ENCODE measurements at places on chromosomes 12 and 14.

DNA sequence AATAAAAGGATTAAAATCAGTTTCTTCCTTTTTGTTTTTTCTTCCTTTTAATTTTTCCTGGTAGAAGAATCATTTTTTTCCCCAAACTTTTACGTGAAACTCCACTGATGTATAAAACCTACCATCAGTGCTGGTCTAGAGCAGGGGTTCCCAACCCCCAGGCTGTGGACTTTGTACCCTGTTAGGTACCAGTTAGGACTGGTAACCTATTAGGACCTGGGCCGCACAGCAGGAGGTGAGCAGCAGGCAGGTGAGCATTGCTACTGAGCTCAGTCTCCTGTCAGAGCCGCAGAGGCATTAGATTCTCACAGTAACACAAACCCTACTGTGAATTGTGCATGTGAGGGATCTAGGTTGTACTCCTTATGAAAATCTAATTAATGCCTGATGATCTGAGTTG, 10.1 kb downstream of the SMCO2 start:
- DNase-seq = no peak

- DNase-seq = no peak
Observed at GRCh38 chr14:92440345-92441003, 73.1 kb upstream of the RIN3 start.

DNA sequence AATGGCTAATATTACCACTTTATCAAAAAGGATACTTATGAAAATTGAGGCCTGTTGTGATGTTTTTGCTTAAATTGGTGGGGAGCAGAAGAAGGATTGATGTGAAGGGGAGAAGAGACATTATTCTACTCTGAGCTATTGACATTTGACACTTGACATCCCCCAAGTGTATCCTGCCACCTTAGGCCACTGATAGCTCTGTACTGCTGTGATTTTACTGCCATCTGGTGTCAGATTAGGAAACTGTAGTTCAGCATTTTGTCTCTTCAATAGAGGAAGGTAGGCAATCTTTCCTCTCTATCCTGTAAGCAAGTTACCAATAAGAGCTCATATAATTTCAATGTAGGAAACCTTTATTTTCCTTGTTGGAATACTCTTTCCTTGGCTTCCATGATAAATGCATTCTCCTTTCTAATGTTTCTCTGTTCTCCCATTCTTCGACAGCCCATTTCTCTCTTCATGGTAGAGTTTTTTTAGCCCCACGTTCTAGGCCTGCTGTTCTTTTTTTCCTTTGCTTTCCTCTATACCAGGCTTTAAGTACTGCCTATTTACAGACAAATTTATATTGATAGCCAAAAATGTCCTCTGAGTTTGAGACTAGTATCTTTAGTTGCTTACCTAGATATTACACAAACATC, 46.3 kb downstream of the PPHLN1 start:
- peak; percentile 52 for DNase-seq

GRCh38 chr12:104971306-104971705, 13.2 kb upstream of the SLC41A2 start:
- no peak for DNase-seq

DNA sequence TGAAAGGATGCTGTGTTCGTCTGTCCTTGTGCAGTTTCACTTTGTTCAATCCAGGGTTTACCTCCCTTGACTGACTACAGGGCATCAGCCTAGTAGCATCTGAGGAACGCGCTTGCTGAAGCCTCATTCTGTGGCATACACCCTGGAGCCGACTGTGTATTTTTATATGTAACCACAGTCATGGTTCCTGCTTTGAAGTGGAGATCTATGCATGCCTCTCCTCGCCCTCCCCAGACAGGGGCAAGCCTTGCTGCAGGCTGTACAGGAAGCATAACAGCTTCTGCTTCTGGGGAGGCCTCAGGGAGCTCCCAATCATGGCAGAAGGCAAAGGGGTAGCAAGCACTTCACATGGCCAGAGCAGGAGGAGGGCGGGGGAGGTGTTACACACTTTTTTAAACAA, 262.1 kb downstream of the BCL11B start:
- peak; percentile 32 for DNase-seq

GRCh38 chr12:91627225-91627624, 444.6 kb upstream of the DCN start:
- DNase-seq = no peak

DNA sequence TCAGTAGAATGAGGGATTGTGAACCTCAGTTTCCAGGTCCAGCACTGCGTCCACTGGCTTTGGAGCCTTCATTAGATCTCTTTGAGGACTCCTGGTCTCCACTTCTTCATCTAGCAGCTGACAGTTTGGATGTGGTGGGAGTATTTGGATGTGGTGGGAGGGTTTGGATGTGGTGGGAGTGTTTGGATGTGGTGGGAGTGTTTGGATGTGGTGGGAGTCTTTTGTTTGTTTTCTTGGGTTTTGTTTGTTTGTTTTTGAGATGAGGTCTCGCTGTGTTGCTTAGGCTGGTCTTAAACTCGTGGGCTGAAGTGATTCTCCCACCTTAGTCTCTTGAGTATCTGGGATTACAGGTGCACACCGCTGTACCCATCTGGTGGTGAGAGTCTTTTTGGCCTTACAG, 64.7 kb downstream of the IFT43 start:
- DNase-seq = no peak

GRCh38 chr14:58770491-58770982, 132.8 kb downstream of the DACT1 start:
- DNase-seq = no peak

- DNase-seq = no peak
Observed at GRCh38 chr14:85106506-85106905, 423.4 kb upstream of the FLRT2 start.

DNA sequence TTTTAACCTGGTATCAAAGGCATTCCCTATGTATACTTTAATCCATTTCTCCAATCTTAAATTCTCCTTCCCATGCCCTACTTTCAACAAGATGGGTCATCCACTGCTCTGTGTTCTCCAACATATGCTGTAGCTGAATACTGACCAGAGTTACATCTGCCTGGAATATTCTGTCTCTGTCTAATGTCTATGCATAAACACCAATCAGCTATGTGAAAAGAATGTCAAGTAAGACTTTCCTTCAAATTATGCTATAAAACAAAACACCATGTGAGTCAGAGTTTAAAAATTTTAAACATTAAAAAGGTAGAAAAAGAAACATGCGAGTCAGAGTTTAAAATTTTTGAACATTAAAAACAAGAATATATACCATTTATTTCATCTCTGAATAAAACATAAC, 19.3 kb downstream of the NT5DC3 start:
- DNase-seq = no peak

DNA sequence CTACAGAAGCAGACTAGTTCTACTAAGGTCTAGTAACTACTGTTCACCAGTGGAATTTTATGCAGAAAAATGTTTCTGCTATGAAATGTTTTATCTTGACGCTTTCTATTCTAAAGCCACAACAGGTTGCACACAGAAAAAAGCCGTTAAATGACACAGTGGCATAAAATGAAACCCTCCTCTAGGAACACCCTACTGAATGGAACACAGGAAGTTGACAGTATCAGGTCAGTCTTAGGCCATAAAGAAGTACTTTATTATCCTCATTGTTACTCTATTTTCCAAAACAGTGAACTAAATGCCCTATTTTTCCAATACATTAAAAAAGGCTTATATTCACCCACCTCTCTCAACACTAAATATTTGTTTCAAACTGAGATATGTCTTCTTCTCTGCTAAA, 21.9 kb downstream of the EPS8 start:
- DNase-seq = no peak

DNA sequence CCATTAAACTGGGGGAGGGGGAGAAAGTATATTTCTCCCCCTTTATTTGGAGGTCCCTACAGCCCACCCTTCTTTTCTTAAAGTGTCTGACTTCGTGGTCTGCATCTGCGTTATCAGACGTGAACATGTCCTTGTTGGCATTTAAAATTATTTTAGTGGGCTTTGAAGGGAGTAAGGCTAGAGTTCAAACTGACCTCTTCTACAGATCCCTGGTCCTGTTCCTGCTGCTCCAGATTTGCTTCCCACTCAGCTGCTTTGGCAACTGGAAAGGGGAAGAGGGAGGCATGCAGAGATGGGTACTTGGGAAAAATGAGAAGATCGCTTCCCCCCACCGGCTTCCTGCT, 611 bp upstream of the SIX6 start:
- no peak for DNase-seq

DNA sequence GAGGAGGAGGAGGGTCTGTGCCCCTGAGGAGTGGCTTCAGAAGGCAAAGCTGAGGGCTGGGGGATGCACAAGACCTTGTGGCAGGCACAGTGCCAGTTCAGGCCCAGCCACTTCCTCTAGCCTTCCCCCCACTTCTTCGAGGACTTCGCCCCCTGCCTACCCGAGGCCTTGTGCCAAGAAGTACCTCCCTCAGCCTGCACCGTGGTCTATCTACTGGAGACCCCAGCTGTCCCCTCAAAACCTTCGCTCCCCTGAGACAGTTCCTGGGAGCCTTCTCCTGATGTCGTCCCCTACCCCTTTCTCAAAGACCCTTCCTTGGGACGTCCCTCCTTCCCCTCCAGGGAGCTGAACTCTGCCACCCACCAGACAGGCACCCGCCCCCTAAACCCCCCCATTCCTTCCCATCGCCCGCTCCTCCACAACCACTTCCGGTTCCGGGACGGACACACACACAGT, 604 bp downstream of the ZNF384 start:
- peak; percentile 65 for DNase-seq

- no peak for DNase-seq
Observed at GRCh38 chr12:50287271-50287670, 4.0 kb upstream of the LIMA1 start.

- DNase-seq = peak; percentile 87
Observed at GRCh38 chr12:14257734-14258574, 107.5 kb upstream of the ATF7IP start.

DNA sequence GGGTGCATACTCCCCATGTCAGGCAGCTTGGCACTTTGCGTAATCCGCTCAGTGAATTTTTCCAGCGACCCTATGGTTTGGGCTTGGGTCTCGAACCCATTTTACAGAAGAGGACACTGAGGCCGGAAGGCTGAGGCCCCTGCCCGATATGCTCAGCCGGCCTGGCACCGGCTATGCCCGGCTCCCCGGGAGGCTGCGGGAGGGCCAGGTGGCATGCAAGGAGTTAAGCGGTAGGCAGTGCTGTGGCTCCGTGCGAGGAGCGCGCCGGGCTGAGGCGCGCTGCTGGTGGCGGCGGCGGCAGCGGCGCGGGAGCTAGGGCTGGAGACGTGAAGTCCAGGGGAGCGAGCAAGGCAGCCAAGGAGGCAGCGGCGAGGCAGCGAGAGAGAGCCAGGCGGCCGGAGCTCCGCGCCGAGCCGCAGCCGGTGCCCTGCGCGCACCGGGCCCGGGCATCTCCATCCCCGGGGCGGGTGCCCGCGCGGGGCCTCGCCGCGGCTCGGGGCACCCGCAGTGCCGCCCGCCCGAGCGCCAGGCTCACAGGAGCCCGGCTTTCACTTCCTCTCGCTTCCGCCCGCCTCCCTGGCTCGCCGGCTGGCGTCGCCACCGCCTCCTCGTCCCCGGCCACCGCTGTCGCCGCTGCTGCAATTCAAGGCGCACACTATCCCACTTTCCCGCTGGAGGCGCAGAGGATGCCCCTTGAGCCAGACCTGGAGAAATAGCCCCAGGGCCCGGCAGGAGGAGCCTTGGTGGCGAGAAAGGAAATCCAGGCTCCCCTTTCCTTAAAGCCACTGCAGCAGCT, at the start of gene WSCD2:
WSCD2 (plus strand) TSS at position 272 of the 796 bp plus-strand sequence. CDS start 66,545 bp downstream, outside the sequence.
- peak; percentile 25 for DNase-seq

GRCh38 chr12:21892341-21892740, 48.9 kb downstream of the ABCC9 start:
- no peak for DNase-seq

DNA sequence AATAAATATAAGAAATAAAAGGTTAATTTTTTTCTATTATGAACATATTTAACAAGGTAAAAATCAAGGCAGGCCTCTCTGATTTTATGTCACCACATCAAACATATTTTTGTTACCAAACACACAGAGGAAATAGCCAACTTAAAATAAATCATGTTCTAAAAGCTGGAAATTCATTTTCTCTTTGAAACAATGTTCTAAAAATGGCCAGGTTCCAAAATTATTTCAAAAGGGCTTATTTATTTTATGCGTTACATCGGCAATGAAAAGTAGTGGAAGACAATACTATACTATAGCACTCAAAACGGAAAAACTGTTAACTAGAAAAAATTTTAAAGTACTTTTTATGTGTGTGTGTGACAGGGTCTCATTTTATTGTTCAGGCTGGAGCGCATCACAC, 24.0 kb upstream of the RASSF8 start:
- DNase-seq = no peak

GRCh38 chr12:53093777-53094393, 3.6 kb upstream of the IGFBP6 start:
- no peak for DNase-seq

GRCh38 chr12:14773685-14774073, 29.6 kb downstream of the WBP11 start:
- DNase-seq = peak; percentile 29

- no peak for DNase-seq
Observed at GRCh38 chr12:18754124-18754707, 16.3 kb downstream of the CAPZA3 start.

- DNase-seq = no peak
Observed at GRCh38 chr12:116441292-116441691, 117.9 kb upstream of the MAP1LC3B2 start.

- DNase-seq = no peak
Observed at GRCh38 chr14:99685151-99685591, 1.1 kb downstream of the CYP46A1 start.

DNA sequence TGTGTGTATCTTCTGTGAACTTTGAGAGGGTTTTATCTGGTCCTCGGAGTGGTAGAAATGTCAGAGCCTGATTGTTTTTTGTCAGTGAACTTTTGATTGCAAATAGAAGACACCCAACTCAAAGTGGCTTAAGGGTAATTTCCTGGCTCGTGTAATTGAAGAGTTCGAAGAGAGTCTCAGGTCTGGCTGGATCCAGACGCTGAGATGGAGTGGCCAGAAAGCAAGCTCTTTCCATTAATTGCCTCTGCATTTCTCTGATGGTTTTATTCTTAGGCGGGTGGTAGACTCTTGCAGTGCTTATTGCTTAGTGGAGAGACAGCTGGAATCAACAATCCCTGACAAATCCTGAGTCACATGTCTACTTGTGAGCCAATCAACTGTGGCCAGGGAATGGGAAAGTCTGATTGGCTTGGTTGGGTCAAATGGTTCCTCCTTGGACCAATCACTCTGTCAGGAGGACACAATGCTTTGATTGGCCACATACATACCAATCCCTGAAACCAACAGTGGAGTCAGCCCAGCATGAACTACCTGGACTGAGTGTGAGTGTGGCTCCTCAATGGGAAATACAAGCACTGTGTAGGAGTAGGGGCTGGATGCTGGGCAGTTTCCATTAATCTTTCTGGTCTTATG, 330.5 kb downstream of the AACS start:
- DNase-seq = no peak

- no peak for DNase-seq
Observed at GRCh38 chr12:94162108-94162507, 13.7 kb downstream of the PLXNC1 start.

- DNase-seq = no peak
Observed at GRCh38 chr14:22622255-22622654, 21.9 kb downstream of the OR6J1 start.
